ENCODE measurements at places on chromosomes 2 and 18.

- no peak for DNase-seq
Observed at GRCh38 chr2:119649364-119649917, 29.6 kb upstream of the TMEM177 start.

- peak; percentile 47 for DNase-seq
Observed at GRCh38 chr2:177165061-177165583, 47.5 kb upstream of the HNRNPA3 start.

DNA sequence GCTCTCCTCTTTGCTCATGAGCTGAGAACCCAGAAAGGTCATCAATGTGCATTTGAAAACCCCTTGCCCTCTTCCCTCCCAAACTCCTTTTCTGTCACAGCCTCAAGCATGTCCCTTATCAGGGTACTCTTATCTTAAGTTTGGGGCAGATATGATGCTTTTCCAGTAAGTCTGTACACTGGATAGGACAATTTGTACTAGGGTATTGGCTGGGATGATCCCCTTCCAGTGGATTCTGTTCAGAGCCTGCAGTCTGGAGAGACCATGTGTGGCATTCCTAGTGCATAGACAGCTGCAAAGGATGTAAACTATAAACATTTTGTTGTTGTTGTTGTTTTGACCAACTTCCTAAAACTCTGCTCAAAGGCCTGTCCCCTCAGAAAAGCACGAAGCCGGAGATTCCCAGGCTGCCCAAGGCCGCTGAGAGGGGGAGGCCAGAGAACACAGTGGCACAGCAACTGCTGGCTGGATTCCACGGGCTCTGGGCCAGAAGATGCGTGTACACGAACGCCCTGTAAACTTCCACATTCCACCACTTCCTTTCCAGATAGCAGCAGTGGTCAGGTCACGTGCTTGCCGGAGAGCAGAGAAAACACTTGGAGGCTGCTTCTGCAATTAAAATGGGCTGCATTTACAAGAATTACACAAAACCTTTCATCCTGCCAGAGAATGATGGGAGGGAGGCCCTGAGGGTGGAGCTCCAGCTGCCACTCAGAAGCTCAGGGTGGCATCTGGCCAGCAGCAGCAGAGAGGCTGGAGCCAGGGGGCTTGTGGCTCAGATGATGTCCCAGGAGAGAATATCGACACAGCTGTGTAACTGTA, 42.1 kb downstream of the BMP10 start:
- DNase-seq: no peak

GRCh38 chr2:219908538-219908937, 281.1 kb downstream of the SLC4A3 start:
- no peak for DNase-seq

GRCh38 chr2:20660506-20661420, 6.2 kb upstream of the GDF7 start:
- no peak for DNase-seq

- no peak for DNase-seq
Observed at GRCh38 chr2:141630407-141630930, 500.3 kb downstream of the LRP1B start.

GRCh38 chr2:122323927-122324326, 568.5 kb downstream of the TSN start:
- no peak for DNase-seq

GRCh38 chr2:162037028-162037795, 36.8 kb downstream of the DPP4 start:
- DNase-seq: no peak

DNA sequence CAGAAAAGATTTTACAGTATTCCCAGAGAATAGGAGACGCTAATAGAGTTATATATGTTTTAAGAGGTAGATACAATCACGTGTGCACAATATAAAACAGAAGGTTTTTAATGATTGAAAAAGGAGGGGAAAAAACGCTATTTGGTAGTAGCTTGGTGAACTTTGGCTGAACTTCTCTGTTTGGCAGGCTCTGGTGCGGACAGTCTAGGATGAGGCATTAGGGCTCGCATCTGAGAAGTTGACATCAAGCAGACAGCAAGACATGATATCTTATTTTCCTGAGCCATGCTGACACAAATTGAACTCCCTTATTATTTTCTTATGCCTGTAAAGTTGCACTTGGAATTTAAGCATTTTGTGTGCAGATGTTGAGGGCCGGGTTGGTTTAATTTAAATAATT, 176.6 kb downstream of the EN1 start:
- no peak for DNase-seq

GRCh38 chr2:9781252-9781651, 62.0 kb upstream of the TAF1B start:
- no peak for DNase-seq

DNA sequence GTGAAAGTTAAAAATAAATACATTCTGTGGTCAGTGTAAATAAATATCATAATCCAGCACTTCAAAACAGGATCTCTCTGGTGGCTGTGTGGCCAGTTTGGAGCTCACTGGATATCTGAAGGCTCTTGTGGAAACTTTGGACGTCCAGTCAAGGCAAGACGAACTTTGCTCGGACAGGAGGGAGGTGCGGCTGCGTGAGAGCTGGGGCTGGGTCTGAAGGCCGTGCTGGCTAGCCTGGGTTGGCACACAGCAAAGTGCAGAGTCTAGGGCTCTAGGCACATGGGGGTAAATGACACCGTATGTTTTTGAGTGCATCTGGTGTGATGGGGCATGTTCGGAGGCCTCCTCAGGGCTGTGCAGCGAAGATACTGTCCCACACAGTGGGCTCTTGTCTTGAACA, 78.9 kb upstream of the TXNDC2 start:
- no peak for DNase-seq

- DNase-seq: peak; percentile 61
Observed at GRCh38 chr18:37563931-37564392, 1.6 kb downstream of the CELF4 start.

- DNase-seq: no peak
Observed at GRCh38 chr2:239061824-239062570, 214.1 kb downstream of the TWIST2 start.

DNA sequence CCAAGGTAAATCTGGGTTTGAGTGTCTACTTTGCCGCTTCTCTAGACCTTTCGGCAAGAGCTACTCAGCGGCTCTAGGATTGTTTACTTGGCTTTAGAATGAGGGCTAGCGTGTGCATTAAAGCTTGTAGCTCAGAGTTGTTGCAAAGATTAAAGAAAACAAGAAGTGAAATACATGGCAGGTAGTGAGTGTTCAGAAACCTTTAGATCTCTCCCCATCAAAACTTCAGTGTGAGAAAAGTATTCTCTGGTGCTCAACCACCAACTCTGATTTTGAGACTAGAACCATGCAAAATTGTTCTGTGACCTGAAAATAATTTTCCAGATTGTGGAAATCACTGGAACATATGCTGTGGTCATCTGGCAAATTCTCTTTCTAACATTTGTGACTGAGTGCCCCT, 512.0 kb downstream of the CMPK2 start:
- DNase-seq: no peak

All from NCI-H146 (cell line).